ENCODE measurements at places on chromosomes 2 and 18.
A peak's percentile ranks its signal among the peaks of the same experiment; 100 is the strongest.

- no peak for DNase-seq
These were observed 559.5 kb upstream of the SALL3 start for GRCh38 chr18:78420116-78420515.

DNA sequence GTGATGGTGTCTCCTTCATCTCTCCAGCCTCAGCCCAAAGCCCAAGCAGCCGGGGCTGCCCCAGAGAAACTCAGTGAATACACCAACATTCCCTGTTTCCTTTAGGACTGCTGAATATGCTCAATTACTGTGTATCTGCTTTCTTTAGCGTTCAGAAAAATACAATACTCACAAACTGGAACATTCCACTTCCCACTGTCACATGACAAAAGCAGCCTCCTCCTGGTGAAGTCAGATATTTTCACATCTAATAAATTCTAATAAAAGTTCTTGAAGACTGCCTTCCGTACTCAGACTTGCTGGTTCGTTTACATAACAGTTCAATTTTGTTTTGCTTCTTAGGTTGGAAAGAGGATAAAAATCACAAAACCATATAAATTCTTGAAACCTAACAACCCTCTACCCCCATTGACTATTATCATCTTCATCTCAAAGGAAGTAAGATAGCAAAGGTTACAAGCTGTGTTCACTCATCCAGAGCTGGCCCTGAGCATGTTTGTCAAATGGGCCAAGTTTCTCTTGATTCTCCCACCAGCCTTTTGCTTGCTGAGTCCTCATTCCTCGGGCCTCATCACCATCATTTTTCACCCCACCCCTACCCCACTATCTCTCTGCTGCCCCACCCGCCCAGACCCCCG, 190.8 kb upstream of the HNRNPA3 start:
- no peak for DNase-seq

GRCh38 chr2:240302041-240302440, 133.4 kb upstream of the GPC1 start:
- no peak for DNase-seq

DNA sequence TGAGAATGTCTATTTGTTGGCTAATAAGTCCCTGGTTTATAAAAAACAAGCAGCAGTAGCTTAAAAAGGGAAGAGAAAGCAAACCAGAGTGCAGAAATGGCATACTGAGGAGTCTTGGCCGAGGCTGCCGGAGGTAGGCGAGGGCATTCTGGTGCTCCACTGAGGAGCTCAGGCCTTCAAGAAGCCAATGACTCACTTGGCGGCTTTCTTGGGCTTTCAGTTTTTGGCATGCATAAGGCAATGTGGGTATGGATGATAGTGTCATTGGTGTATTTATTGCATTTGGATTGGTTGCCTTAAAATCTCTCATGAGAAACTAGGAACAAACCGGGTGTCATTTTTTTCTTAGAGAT, 119.6 kb upstream of the ARL5A start:
- DNase-seq: peak; percentile 32

- DNase-seq: no peak
These were observed 5.1 kb downstream of the IL1B start for GRCh38 chr2:112831513-112831845.

DNA sequence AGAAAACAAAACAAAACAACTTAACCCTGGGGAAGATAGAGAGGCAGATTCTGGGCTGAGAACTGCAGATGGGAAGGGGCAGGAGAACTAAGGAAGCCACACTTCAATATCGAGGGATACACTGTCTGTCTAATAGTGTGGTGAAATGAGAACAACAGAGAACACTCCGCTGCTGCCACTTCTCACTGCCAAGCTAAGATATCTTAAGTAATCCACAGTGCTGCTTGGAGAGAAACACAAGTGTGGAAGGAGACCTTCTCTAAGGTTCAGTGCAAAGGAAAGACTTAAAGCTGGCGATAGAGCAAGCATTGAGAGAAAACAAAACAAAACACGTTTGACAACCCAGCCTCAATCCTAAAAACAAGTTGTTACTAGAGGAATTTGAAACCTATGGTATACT, 37.4 kb downstream of the DLGAP1 start:
- DNase-seq: no peak

- no peak for DNase-seq
These were observed 33.5 kb downstream of the ZNF532 start for GRCh38 chr18:58898010-58898799.

- no peak for DNase-seq
These were observed 295.7 kb downstream of the LRP1B start for GRCh38 chr2:141835103-141835502.

DNA sequence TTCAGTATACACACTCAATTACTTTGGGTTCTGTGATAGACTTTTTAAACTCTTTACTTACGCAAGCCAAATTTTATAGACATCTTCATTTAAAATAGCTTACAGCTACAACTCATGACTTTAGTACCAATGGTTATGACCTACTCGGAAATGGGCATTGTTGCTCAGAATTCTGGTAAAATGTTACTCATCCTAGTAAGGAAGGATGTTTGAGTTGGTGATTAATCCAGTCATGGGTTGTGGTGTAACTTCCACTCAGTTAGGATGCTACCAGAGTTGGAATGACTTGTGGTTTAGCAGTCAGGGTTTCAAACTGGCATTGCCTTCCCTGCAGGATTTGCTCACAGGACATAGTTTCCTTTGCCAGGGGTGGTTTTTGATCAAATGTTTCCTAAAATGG, 7.4 kb upstream of the NPC1 start:
- DNase-seq: peak; percentile 24

GRCh38 chr2:52036853-52037252, 1004.9 kb upstream of the NRXN1 start:
- DNase-seq: no peak

DNA sequence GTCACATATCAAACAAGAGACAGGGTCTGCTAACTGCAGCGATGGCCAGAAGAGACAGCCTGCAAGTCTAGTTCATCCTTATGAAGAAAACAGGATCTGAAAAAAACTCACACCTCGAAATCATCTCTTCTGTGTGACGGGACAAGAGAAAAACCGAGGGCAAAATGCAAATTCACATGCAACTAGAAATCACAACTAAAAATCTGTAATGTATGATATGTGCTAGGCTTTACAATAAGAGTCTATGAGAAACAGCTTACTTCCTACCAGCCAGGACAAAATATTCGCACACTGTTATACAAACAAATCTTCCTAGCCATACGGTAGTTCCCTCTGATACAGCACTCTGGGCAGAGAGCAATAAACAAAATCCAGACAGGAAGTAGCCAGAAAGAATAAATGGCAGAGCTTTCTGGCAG, 48.8 kb downstream of the ANKRD44 start:
- DNase-seq: no peak

- no peak for DNase-seq
These were observed 43.6 kb downstream of the SCTR start for GRCh38 chr2:119480718-119481142.

DNA sequence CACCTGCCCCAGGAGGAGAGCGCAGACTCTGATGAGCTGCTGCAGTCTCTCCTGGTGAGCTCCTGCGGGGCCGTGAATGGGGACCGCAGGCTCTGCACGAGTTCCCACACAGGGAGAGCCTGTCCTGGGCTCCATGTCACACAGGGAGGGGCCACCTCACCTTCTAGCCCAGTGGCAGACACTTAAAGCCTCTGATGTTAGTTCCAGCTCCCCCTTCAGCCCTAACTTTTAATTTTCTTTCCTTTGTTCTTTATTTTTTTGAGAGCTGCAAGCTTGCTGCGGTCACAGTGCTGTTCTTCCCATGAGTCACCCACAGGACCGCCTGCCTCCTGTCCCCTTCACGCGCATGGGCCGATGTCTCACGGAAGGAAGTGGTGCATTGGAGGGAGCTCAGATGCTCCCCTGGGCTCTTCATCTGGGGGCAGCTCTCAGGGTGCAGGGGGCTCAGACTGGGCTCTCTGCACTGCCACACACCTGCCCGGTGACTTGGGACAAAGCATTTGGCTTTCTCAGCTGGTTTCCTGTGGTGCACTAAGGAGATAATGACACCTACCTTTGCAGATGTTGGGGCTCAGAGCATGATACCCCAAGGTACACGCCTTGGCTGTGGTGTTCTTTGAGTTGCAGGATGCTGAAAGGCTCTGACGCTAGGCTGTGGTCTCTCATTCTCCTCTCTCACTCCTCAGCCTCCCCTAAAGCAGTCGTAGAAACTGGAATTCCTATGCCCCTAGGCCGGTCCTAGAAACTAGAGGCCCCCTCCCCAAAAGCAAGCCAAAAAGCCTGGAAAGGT, 37.2 kb upstream of the PXDN start:
- no peak for DNase-seq

GRCh38 chr2:62447411-62447810, 58.6 kb downstream of the TMEM17 start:
- no peak for DNase-seq

DNA sequence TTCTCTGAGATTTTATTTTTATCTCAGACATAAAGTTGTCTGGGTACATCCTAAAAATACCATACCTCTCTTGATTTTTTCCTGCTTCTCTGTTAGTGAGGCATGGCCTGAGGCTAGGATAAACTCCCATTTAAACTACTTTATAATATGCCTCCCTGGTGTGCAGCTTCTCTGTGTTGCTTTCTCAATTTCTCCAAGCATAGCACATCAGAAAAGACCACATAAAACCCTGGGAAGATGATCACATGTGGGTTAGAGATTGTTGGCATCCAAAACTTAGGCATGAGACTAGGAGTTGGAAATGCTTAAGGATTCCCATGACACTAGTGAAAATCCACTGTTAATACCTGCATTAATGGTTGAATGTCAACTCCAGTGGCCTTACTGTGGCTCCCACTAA, 254.6 kb downstream of the RND3 start:
- DNase-seq: no peak

DNA sequence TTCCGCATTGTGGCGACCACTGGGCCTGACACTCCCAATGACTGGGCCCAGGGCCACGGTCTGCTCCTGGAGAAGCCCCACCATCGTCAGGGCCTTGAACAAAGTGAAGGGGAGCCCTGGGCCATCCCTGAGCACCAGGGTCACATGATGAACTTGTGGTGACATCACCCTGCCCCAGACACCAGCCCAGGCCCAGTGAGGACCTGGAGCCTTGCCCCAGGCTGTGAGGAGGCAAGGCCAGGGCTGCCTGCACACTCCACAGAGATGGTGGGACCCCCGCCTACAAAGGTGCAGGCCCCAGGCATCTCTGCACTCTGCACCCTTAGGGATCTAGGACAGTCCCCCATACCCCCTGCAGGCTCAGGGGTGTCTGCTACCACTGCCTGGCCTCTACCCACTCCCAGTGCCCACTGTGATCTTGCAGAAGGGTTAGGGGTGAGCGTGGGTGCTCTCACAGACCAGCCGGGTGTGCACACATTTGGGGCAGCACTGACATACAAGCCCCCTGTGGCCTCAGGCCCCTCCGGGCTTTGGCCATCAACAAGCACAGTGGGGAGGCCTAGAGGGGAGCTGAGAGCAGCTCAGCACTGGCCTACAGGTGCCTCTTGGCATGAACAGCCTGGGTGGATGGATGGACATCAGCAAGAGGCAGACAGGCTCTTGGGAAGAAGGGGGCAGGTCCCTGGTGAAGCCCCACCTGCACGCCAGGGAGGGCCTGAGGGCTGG, 624.0 kb upstream of the LRRTM4 start:
- DNase-seq: no peak

All from AML-193 (cell line).